ENCODE measurements at places on chromosomes 7 and 10.

DNA sequence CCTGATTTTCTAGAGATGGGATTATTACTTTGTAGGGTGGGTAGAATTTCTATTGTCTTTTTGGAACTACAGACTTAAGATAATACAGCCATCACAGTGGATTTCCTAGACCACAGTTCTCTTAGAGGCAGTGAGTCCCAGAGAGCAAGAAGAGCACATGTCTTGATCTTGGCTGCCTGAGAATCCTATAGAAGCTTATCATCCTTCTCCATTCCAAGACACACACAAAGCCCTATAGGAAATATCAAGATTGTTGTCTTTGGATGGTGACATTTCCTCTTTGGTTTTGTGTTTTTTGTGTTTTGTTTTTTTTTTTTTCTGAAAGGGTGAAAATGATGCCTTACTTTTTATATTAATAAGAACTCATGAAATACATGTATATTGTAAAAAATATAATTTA lies 143.1 kb downstream of the AHR start:
- DNase-seq = no peak

GRCh38 chr7:31338706-31339105 lies 1.8 kb downstream of the NEUROD6 start:
- DNase-seq = no peak

DNA sequence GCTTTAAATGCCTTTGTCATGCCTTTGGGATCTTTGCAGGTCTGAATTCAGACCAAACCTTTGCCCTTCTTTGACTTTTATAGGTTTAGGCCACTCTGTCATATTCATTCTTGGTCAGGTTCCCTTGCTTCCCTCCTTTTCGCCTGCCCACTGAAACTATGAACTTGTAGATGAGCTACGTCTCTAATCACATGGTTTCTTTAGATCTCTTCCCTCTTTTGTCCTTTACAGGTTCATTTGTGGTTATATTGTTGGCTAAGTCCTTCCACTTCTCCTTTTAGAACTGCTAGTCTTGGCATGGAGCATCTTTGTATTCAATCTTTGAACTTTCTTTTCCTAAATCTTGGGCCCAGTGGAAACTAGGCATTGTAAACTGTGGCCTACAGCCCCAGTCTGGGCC lies 104.0 kb upstream of the ZEB1 start:
- no peak for DNase-seq

DNA sequence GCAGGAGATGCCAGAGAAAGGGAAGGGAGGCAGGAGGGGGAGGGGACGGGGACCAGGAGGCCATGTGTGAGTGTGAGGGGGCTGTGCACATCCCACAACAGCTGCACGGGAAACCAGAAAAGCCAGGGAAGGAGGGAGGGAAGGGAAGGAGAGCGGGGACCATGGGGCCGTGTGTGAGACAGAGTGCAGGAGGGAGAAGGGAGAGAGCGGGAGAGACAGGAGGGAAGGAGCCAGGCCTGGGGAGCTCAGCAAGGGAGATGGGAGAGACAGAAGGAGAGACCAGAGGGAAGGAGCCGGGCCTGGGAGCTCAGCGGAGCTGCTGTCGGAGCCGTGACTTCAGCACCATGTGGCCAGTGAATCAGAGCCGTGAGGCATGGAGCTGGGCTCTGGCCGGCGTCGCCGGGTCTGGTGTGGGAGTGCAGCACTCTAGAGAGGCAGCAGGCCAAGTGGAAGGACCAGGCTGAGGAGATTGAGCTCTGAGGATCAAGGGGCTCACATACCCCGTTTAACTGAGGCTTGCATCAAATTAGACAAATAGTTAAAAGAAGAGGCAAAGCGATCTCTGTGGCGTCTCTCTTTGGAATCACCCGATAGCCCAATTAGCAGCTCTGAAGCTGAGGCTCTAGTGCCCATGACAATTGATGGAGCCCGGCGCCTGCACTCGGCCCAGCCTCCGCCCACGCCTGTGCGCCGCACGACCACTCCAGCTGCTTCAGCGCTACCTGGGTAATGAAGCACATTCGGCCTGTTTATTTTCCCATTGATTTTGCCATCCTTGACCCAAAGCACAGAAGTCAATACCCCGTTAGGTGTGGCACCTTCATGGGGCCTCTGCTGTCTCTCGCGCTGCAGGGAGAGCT lies 150.4 kb downstream of the MAD1L1 start:
- no peak for DNase-seq

- DNase-seq = no peak
Observed at GRCh38 chr10:7541137-7542087, 125.4 kb downstream of the ITIH5 start.

DNA sequence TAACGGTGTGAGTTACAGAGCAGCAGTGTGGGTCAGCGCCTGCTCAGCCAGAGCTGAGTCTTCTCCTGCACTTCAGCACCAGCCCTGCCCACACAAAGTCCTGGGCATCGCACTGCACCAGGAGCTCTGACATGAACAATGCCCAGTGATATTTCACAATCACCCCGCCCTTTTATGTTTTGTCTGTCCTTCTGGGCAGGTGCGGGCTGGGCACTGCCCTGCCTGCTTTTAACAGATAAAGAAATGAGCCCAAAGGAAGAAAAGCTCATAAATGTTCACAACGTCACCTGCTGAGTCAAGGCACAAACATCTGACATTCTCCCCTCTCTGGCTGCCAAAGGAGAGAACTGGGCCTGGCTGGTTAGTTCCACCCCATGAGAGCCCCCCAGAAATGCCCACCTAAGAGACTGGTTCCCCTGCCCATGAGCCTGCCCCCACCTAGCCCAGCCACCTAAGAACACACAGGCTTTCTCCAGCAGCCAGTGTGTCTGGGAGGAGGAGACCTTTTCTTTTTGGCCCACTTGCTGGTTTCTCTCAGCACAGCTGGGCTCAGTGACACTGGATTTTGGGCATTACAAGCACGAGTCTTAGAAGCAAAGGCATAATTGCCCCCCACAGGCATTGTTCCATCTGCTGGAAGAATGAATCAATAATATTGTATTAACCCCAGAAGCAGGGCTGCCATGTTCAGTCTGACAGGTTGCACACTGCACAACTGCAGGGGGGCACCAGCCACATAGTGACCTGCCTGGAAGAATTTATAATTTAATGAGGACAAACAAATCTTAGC lies 22.3 kb downstream of the CALML3 start:
- no peak for DNase-seq

DNA sequence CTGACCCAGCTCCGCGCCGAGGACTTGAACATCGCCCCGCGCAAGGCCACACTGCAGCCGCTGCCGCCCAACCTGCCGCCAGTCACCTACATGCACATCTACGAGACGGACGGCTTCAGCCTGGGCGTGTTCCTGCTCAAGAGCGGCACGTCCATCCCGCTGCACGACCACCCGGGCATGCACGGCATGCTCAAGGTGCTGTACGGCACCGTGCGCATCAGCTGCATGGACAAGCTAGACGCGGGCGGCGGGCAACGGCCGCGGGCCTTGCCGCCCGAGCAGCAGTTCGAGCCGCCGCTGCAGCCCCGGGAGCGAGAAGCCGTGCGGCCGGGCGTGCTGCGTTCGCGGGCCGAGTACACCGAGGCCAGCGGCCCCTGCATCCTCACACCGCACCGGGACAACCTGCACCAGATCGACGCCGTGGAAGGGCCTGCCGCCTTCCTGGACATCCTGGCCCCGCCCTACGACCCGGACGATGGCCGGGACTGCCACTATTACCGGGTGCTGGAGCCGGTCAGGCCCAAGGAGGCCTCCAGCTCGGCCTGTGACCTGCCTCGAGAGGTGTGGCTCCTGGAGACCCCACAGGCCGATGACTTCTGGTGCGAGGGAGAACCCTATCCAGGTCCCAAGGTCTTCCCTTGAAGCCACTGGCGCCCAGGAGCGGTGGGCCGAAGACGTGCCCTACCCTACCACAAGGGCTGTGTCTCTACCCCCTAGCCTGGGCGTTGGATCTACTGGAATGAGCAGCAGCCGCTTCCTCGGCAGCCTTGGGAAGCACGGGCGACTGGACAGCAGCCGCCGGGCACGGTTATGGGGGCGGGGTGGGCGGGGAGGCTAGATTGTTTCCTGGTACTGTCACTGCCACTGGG lies 945 bp downstream of the ADO start:
- DNase-seq = no peak

DNA sequence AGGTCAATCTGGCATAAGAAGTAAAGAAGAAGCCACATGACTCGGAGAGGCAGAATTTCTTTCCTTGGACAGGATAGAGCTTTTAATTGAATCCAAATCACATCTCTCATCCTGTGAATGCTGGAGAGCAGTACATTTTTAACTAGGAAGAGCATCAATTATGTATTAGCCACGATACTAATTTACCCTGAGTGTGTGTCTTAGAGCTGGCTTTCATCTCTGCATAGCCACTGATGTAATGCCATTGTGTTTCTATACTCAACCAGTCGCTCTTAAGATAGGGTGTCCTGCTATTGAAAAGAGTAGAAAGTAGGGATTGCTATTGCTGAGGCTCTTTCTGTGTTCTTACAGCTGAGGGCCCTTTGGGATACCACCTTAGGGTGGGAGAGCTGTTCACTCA lies 280.3 kb downstream of the AUTS2 start:
- no peak for DNase-seq

All from stimulated activated CD8-positive, alpha-beta memory T cell treated with anti-CD3 and anti-CD28 coated beads, Interleukin-4, amount 100 ng/mL, for 1 hour (primary cell).